ENCODE measurements at places on chromosomes 2 and 18. TPM values are rescaled to one million over a fixed set of nuclear protein-coding genes. Genes with fewer than 3 reads are reported as not detected.

The ALK gene
- 0.25 TPM for total RNA-seq

The FSIP2 gene
- total RNA-seq, result 2.4 TPM

DNA sequence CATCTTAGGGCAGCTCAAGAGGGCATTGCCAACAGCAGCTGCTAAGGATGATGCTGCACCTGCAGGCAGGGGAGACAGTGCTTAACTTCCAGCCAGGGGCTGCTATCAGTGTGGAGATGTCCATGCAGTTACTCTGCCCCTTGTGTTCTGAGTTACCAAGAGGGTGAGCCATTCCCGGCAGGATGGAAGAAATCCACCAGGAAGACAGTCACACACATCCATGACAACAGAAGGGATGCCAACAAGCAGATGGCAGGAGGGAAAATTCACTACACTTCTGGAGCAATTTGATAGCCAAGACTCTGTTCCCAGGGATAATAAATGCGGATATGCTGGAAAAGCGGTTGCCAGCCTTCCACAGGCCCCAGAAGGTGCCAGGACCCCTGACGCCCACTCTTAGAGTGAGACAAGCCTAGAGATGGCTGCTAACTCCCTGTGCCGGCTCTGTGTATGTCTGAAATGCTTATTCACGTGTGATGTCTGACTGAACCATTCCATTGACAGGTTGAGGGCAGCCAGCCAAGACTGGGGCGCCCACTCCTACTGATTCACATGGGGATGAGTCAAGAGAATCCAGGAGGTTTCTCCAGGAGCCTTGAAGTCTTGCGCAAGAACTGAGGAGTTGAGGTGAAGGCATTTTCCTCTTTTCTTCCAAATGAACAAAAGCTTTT is 24.5 kb downstream of the LOXHD1 start:
- no peak overlapping the region for H3K4me3 ChIP-seq
- H3K27ac ChIP-seq, result no peak overlapping the region
- no peaks in the 10 kb centered on the region for H3K27me3 ChIP-seq
- H3K36me3 ChIP-seq, result no peaks in the 10 kb centered on the region
- H3K4me1 ChIP-seq, result no peaks in the 10 kb centered on the region

DNA sequence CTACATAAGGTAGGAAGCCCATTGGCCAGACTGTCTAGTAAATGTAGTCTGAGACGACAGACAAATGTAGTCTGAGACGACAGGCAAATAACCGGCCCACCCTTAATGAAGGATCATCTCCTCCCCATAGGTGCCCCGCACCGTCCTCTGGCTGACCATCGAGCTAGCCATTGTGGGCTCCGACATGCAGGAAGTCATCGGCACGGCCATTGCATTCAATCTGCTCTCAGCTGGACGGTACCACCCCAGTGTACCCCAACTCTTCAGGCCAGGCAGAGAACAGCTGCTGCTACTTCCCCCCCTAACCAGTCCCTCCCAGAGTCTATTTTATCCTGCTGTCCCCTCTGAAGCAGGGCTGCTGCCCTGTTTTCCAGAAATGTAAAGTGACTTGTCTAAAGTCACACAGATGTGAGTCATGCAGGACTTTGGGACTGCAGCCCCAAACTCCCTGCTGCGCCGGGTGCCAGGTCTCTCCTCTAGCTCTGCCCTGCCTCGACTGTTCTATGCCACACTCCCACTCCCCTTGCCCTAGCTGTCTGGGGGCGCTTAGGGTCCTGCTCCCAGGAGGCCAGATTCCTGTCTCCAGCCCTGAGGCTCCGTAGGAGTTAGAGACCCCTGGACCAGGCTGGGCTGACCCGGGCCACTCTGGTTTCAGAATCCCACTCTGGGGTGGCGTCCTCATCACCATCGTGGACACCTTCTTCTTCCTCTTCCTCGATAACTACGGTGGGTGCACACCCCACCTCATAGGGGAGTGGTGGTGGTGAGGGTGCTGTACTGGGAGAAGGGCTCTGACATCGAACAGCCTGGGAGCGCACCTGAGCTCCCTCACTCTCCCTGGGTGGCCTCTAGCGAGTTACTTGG is 4.7 kb downstream of the SLC11A1 start:
- no peak for DNase-seq
- peak overlapping the region; percentile 59 for H3K4me3 ChIP-seq
- H3K4me1 ChIP-seq, result peaks cover 7% of the 10 kb centered on the region
- no peaks in the 10 kb centered on the region for H3K27me3 ChIP-seq

The TUBA3D gene
- total RNA-seq, result not detected

The BCL11A gene
- 3.9 TPM for total RNA-seq

The NYAP2 gene
- 0.19 TPM for total RNA-seq

DNA sequence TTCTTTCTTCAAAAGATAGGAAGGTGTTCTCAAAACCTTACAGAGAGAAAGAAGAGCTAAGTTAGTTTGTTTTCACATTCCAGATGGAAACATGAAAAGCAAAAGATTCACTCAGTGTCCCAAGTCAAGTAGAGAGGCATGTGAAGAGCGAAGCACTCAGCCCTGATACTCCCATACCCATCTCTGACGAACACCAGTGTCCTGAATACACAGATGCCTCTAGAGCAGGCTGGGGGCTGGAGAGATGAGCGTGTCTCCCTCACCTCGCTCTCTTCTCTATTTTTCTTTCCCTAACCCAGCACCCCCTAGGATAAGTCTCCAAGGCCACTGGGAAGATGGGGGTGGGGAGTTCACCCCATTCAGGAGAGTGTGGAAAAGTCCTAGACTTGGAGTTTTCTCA is 227.8 kb downstream of the TMEM163 start:
- no peaks in the 10 kb centered on the region for H3K27me3 ChIP-seq
- no peaks in the 10 kb centered on the region for H3K4me1 ChIP-seq
- no peak overlapping the region for H3K4me3 ChIP-seq
- DNase-seq, result no peak
- H3K27ac ChIP-seq, result no peak overlapping the region

The PHLPP1 gene
- total RNA-seq, result 43.5 TPM

The CCDC178 gene
- total RNA-seq, result 2.2 TPM

DNA sequence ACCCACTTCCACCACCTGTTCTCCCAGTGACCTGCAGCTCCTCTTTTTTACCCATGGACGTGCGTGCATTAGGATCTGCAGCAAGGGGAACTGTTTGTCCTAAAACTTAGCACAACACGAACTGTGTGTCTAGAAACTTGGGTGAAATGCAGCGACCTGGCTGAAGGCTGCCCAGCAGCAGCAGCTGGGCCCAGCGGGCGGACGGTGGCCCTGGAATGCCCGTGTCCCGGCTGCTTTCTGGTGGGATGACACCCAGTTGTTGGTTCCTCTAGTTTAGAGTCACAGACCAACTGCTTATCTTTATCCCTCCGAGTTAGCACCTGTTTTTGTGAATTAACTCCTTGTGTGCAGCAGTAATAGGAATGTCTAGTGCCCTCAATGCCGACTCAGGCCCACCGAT is 61.9 kb upstream of the PXDN start:
- H3K27ac ChIP-seq, result no peak overlapping the region
- no peaks in the 10 kb centered on the region for H3K27me3 ChIP-seq
- DNase-seq, result no peak
- no peaks in the 10 kb centered on the region for H3K36me3 ChIP-seq
